ENCODE measurements at places on chromosomes 7 and 10.

DNA sequence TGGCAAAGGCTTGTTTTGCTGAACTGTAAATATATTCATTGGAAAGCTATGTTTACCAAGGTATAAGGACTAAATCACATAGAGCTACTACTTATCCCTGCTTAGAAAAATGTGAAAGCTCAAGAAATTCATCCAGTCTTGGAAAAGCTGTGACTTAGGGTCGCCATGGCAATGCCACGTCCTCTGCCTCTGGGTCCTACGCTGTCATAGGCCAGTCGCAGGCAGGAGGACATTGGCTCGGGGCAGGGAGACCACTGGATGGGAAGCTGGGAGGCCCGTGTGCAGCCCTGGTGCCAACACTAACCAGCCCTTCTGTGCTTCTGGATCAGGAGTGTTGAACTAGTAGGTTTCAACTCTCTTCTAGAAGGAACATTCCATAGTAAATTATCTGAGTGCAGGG, 67.3 kb upstream of the PDZD8 start:
- DNase-seq, result no peak

DNA sequence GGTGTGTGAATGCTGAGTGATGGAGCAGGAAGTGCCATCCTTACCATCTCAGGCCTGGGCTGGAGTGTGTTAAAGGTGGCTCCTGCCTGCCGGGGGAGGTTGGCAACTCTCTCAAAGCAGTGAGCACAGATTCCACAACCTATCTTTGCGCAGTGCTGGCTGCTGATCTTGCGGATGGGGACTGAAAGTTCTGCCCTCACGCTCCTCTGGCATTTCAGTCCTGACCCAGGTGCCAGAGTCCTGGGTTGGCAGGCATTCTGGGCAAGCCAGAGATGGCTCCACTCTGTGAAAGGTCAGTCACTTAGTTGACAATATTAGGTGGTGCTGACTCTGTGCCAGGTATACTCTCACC, 315.5 kb downstream of the RPS24 start:
- no peak for DNase-seq

- DNase-seq, result peak; percentile 38
Observed at GRCh38 chr7:151900986-151901621, 24.2 kb upstream of the PRKAG2 start.

DNA sequence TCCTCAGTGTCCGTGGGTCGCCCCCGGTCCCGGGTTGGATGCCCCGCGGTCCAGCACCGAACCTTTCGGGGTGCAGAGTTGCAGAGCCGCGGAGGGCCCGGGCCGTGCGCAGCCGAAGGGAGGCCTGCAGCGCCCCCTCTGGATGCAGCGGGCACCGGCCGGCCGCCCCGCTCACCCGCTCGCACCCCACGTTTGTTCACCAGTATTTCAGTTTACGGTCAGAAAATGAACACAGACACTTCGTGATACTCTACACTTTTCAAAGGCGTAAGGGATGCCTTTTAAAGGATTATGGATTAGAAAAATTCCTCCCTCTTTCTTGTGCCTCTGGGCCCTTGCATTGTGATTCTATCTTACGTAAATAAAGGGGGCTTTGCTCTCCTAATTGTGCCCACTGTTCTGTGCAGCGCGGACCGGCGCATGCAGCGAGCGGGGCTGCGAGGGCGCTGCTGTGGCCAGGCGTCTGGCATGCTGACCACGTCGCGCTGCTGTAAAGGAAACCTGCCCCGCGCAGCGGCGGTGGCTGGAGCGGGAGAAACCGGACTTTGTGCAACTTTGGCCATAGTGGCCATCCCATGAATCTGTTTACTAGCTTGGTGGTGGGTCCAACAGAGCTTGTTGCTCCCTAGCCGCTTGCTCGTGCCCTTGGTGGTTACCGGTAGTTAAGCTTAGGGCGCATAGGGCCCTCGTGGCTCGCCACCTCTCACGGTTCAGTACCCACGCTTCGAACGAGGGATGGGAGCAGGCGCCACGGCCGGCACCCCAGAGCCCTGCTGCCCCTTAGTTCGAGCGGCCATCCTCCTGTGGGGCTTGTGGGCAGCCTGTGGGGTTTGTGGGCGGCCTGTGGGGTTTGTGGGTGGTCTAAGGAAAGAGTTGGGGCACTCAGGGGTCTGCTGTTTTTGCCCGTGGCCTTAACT, 739 bp upstream of the MEST start:
- peak; percentile 56 for DNase-seq

- DNase-seq, result no peak
Observed at GRCh38 chr7:3636131-3636860, 335.2 kb downstream of the SDK1 start.
